ENCODE measurements at places on chromosomes 3 and 15.

GRCh38 chr15:100708916-100709315, 106.5 kb downstream of the ASB7 start:
- H3K27me3 ChIP-seq = no peaks in the 10 kb centered on the region
- H3K4me3 ChIP-seq = no peak overlapping the region
- H3K4me1 ChIP-seq = no peaks in the 10 kb centered on the region
- no peak overlapping the region for H3K27ac ChIP-seq

DNA sequence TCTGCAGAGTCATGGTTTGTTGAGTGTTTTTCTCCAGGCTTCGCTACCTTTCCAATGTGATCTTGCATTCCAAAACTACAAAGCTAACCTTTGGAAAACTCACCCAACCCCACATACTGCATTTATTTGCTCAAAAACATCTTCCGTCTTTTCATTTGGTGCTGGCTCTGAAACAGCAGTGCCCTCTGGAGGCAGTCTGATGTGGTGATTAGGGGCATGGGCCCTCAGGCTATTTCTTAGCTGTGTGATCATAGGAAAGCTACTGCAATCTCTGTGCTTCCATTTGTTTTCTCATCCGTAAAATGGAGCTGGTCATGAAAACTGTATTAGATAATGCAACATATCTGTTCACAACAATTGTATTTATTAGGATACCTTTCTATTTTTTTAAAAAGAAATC, 47.0 kb downstream of the MTHFS start:
- H3K36me3 ChIP-seq = peaks cover 23% of the 10 kb centered on the region
- H3K27me3 ChIP-seq = no peaks in the 10 kb centered on the region
- H3K4me1 ChIP-seq = peaks cover 36% of the 10 kb centered on the region
- DNase-seq = no peak
- H3K27ac ChIP-seq = peak overlapping the region; percentile 27
- H3K4me3 ChIP-seq = no peak overlapping the region

DNA sequence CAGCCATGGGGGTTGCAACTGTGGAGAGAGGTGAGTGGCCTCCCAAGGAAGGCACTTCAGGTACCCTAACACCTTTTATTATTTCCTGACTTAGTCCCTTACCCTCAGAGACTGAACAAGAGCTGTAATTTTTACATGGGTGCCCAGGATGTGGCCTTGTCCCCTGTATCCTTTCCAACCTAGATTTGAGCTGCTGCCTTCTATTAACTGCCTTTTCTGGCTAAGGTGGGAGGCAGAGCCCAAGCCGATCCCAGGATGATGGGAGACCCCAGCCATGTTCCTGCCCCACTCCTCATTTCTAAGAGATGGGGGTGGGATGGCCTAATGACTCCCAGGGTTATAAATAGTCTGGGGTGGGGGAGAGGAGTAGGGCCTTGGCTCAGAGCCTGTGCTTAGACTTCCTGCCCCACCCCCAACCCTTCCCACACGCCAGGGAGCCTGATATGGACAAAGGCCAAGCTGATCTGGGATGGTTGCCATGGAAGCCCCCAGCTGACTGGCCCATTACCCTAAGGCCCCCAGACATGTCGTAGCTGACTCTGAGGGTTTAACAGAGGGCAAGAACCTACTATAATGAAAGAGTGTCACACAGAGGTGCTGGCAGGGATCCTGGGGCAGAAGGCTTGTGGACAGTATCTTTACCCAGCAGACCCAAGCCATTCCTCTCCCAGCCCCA, 1.9 kb downstream of the KLHDC8B start:
- DNase-seq = no peak
- H3K27me3 ChIP-seq = peaks cover 5% of the 10 kb centered on the region
- H3K27ac ChIP-seq = no peak overlapping the region
- H3K4me3 ChIP-seq = no peak overlapping the region

- H3K4me1 ChIP-seq = no peaks in the 10 kb centered on the region
- H3K4me3 ChIP-seq = no peak overlapping the region
- no peaks in the 10 kb centered on the region for H3K36me3 ChIP-seq
- peaks cover under 1% of the 10 kb centered on the region for H3K27me3 ChIP-seq
Measured at GRCh38 chr15:101036189-101036588, 117.0 kb downstream of the LRRK1 start.

DNA sequence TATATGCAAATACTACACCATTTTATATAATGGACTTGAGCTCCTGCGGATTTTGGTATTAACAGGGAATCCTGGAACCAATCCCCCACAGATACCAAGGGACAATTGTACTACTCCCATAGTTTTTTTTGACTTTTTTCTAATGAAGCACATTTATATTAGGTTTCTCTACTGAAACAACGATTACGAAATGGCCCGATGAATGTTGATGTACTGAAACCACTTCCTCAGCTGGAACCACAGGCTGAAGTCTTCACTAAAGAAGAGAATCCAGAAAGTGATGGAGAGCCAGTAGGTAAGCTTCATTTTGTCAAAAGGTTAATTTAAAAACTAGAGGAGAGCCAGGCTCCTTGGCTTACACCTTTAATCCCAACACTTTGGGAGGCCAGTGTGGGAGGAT, 121.5 kb upstream of the LRRFIP2 start:
- peaks cover 8% of the 10 kb centered on the region for H3K36me3 ChIP-seq
- no peaks in the 10 kb centered on the region for H3K27me3 ChIP-seq
- H3K4me1 ChIP-seq = peaks cover 12% of the 10 kb centered on the region
- H3K27ac ChIP-seq = no peak overlapping the region

- H3K27ac ChIP-seq = no peak overlapping the region
- H3K4me1 ChIP-seq = no peaks in the 10 kb centered on the region
- no peak overlapping the region for H3K4me3 ChIP-seq
- DNase-seq = no peak
- H3K36me3 ChIP-seq = no peaks in the 10 kb centered on the region
- H3K27me3 ChIP-seq = peaks cover 1% of the 10 kb centered on the region
Measured at GRCh38 chr15:60020736-60021135, 16.6 kb downstream of the FOXB1 start.

DNA sequence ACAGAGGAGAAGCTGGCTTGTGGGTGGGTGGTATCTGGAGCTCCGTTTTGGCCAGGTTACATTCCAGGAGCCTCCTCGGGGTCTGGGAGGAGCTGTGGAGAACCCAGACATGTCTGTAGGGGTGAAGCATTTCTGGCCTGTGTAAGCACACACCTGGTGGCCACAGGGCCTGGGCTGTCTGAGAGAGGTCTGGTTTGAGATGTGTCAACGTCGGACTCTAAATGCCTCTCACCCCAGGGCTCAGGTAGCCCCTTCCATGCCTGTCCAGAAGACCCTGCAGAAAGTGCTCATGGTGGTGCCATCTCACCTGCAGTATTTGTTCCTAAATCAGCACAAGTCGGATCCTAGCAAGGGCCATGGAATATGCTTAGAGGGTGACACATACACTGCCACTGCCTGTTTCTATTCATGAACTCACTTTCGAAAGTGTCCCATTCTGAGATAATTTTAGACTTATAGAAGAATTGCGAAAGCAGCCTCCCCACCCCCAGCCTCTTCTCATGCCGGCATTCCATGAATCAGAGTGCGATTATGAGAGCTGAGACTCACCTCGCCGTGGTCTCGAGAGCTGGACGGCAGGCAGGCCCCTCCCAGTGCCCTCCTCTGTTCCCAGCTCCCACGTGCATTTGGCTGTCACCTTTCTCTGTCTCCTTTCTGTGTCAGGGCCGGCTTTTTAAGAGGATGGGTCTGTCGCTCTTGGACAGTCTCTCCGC, 63.7 kb downstream of the KLF15 start:
- no peaks in the 10 kb centered on the region for H3K36me3 ChIP-seq
- H3K27me3 ChIP-seq = peaks cover 38% of the 10 kb centered on the region
- no peaks in the 10 kb centered on the region for H3K4me1 ChIP-seq

DNA sequence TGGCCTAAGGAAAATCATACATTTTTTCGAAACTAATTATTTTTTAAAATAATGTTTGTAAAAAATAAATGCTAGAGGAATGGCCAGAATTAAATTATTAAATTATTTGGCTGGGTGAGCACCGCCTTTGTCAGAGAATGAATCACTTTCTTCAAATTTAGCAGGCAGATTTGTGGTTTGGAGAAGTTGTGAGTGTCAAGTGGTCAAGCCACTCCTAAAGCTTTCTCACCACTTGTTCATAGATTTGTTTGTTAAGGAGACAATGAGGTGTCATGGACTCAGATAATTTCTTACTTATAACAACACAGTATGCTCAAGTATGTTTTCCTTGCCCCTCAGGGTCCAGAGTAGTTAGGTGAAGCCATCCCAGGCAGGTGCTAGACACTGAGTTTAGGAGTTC, 196.2 kb downstream of the TUSC7 start:
- no peaks in the 10 kb centered on the region for H3K27me3 ChIP-seq
- DNase-seq = no peak
- no peak overlapping the region for H3K4me3 ChIP-seq
- no peaks in the 10 kb centered on the region for H3K4me1 ChIP-seq
- no peak overlapping the region for H3K27ac ChIP-seq

DNA sequence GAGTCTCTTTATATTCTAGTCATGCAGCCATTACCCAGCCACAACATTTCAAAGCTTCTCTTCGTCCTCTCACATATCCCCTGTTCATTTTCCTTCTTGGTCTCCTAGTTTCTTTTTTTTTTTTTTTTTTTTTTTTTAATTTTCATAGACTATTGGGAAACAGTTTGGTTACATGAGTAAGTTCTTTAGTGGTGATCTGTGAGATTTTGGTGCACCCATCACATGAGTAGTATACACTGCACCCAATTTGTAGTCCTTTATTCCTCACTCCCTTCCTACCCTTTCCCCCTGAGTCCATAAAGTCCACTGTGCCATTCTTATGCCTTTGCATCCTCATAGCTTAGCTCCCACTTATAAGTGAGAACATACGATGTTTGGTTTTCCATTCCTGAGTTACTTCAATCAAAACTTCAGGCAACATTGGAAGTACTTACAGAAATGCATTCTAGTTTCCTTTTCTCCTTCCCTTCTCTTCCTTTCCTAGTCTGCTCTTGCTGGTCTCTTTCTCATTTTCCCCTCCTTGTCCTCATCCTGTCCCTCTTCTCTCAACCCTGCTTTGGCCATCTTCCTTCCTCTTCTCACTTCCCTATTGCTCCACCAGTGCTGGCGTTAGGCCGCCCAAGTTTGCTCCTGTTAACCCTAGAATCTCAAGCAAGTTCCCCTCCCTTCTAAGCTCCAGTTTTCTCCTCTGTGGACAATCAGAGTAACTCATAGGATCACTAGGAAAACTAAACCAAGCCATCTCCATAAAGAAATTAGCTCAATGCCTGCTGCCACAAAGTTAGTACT, 4.8 kb downstream of the ATP8B4 start:
- no peak for DNase-seq
- H3K4me3 ChIP-seq = no peak overlapping the region
- H3K27me3 ChIP-seq = peaks cover 13% of the 10 kb centered on the region
- H3K4me1 ChIP-seq = peaks cover 7% of the 10 kb centered on the region
- H3K36me3 ChIP-seq = peaks cover 3% of the 10 kb centered on the region

- no peak for DNase-seq
- H3K27me3 ChIP-seq = no peaks in the 10 kb centered on the region
- no peaks in the 10 kb centered on the region for H3K4me1 ChIP-seq
- H3K36me3 ChIP-seq = no peaks in the 10 kb centered on the region
Measured at GRCh38 chr3:73762855-73763254, 138.1 kb upstream of the PDZRN3 start.

GRCh38 chr15:29688506-29689286, 133.6 kb downstream of the TJP1 start:
- peaks cover 23% of the 10 kb centered on the region for H3K27me3 ChIP-seq
- no peak overlapping the region for H3K27ac ChIP-seq
- no peak for DNase-seq
- no peaks in the 10 kb centered on the region for H3K36me3 ChIP-seq

- no peak overlapping the region for H3K27ac ChIP-seq
- H3K27me3 ChIP-seq = no peaks in the 10 kb centered on the region
- DNase-seq = no peak
- H3K36me3 ChIP-seq = no peaks in the 10 kb centered on the region
Measured at GRCh38 chr3:177441813-177442646, 244.7 kb upstream of the TBL1XR1 start.

GRCh38 chr3:139540651-139541531, 1.3 kb upstream of the RBP1 start:
- peaks cover 57% of the 10 kb centered on the region for H3K27me3 ChIP-seq
- H3K36me3 ChIP-seq = peaks cover 4% of the 10 kb centered on the region
- no peak for DNase-seq
- peaks cover 5% of the 10 kb centered on the region for H3K4me1 ChIP-seq
- H3K27ac ChIP-seq = no peak overlapping the region

GRCh38 chr15:100653608-100654007, 51.2 kb downstream of the ASB7 start:
- H3K27ac ChIP-seq = no peak overlapping the region
- no peaks in the 10 kb centered on the region for H3K27me3 ChIP-seq
- DNase-seq = no peak
- H3K4me1 ChIP-seq = no peaks in the 10 kb centered on the region

DNA sequence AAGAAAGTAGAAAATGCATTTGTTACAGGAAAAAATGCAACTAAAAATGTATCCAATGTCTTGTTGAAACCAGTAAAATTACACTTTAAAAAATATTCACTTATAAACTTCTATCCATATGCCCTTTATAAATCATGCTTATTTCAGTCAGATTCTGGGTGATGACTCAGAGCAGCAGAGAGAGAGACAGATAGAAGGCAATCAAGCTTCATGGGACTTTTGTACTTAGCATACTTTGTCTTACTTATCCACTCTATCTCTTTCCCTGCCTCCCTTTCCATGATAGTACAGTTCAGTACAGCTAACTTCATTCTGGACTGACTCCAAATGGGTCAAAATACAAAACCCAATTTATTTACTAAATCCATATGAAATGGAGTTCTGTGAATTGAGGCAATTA, 1438.2 kb downstream of the ZPLD1 start:
- H3K27me3 ChIP-seq = no peaks in the 10 kb centered on the region
- no peaks in the 10 kb centered on the region for H3K4me1 ChIP-seq
- DNase-seq = no peak
- no peak overlapping the region for H3K4me3 ChIP-seq
- H3K36me3 ChIP-seq = no peaks in the 10 kb centered on the region
